Fibroblast of lung (primary cell): ENCODE measurements at places on chromosomes 12 and 14. TPM values are rescaled to one million over a fixed set of nuclear protein-coding genes. Genes with fewer than 3 reads are reported as not detected.

TMEM119 gene
- 132 and 358 TPM in 2 replicates for total RNA-seq

CABP1 gene
- total RNA-seq: under 0.01 TPM in 1 of 2 replicates, not detected in the other

- peak; percentile 21 for DNase-seq
These were observed 58.5 kb downstream of the PLXNC1 start for GRCh38 chr12:94206886-94207285.

DNA sequence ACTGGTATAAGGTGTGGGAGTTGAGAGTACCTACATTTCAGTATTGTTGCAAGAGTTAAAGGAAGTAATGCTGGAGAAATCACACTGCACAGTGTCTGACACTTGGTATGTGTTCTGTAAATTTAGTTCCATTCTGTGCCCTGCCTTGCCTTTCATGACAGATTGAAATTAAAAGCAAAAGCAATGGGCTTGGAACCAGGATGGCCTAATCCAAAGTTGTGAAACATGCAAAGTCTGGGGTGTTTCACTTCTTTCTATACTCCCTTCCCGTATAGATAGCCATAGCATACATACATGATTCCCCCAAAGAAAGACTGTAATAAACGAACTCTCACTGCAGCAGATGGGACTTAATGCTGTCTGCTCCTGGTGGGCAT lies 281.1 kb downstream of the NRXN3 start:
- DNase-seq: no peak

GRCh38 chr14:80927083-80927989 lies 14.2 kb downstream of the CEP128 start:
- DNase-seq: no peak

DNA sequence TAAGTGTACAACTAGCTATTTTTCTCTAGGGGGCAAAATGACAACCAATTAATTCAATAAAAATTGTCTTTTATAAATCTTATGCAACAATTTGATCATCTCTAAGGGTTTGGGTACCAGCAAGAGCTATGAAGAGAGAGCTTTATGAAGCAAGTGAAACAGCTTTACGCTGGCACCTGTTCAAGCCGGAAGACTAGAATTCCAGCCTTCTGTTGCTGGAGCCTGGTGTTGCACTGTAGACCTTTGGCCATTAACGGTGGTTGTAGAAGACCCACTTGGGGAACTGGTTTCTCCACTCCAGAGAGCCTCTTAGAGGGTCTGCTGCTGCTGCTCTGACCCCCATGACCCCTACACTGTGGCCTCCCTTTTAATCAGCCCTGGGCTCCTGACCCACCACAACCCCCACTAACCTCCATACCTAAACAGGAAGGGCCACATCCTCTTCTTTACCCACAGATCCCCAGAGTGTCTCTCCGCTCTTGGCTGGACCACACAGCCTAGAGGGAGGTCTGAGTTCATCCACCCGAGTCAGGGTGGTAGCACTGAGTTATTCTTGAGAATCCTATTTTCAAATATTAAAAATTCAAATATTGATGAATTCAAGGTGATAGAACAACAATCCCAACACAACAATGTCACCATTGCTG lies 54.6 kb upstream of the STON2 start:
- DNase-seq: no peak

DNA sequence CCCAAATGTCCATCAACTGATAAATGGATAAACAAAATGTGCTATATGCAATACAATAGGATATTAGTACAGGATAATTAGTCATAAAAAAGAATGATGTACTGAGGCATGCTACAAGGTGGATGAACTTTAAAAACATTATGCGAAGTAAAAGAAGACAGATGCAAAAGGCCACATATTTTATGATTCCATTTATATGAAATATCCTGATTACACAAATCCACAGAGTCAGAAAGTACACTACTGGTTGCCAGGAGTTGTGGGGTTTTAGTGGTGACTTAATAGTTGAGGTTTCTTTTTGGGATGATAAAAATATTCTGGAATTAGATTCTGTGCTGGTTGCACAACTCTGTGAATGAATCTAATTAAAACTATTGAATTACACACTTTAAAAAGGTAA lies 12.6 kb downstream of the TRIM9 start:
- no peak for DNase-seq
